ENCODE measurements at places on chromosomes 4 and X.

GRCh38 chrX:133789829-133790228, 195.6 kb downstream of the GPC3 start:
- no peak for DNase-seq

- DNase-seq, result no peak
Observed at GRCh38 chr4:54695788-54696187, 38.0 kb downstream of the KIT start.

DNA sequence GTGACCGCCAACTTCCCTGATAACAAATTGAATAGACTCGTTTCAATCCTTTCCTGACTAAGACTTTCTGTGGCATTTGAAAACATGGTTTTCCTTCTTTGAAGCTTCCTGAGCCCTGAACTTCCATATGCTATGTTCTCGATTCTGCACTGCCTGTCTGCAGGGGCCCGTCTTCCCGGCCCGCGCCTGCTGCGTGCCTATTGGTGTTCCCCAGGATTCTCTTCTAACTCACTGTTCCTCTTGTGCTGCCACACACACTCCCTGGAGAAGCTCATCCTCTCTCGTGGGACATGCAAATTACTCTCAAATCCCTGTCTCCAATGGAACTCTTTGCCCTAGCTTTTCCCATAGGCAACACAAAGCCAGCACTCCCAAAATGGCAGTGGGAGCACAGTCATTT, 262.9 kb upstream of the GATB start:
- DNase-seq, result no peak

DNA sequence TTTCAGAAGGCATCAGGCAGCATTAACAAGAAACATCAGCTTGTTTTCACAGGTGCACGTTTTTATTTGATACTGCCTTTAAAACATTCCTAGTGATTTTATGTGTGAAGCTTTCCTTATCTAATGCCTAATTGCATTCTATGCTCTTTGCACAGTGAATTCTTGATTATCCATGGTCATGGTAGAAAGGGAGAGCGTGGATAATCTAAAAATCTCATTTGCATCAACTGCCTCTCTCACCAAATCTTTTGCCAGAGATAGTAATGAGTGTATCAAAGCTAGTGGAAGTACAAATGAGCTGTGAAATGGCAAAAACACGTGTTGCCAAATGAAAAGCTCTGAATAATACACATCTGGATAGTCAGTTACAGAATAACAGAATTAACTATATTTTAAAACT, 170.5 kb downstream of the NAA11 start:
- DNase-seq, result no peak

GRCh38 chrX:23311731-23312130, 22.9 kb upstream of the PTCHD1 start:
- no peak for DNase-seq

DNA sequence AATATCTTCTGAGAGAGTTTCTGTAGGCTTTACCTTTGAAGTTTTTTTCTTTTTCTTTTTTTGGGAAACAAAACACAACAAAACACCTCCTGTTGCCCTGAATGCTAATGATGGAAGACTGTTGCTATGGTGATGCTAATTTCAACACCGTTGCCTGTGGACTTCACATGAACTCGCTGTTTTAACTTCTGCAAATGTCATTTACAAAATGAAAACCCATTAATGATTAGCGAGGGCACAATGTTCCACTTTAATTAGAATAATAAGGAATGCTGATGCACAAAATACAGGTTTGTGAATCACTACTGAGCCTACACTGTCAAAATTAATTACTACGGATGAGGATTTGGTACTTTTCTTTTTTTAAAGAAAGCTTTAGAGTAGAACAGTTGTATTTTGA, 227.1 kb upstream of the FTHL17 start:
- no peak for DNase-seq

DNA sequence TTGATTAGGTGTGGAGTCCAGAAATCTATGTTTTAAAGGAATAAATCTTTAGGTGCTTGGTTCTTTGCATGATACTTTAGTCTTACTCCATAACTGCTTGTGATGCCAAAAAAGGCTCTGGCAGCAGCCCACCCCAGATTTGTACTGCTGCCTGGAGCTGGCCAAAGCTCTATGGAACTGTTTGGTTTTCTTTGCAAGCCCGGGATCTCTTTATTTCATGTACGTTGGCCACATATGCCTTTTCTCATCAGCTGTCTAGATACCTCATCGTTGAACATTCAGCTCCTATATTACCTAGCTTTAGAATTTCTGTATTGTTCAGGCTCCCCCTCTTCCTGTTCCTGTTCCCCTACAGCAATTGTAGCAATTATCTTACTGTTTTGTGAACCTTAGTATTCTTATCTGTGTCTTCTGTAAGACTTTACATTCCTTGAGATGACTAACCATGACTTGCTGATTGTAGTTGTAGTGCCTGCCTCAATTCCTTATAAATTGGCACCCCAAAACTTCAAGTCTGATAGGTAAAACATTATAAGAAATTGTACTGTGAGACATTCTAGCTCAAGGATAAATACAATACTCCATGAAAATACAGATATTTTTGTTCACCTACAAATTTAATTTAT, 199.4 kb upstream of the GPRIN3 start:
- DNase-seq, result no peak

- DNase-seq, result no peak
Observed at GRCh38 chr4:135244056-135244455, 1042.5 kb upstream of the PABPC4L start.

DNA sequence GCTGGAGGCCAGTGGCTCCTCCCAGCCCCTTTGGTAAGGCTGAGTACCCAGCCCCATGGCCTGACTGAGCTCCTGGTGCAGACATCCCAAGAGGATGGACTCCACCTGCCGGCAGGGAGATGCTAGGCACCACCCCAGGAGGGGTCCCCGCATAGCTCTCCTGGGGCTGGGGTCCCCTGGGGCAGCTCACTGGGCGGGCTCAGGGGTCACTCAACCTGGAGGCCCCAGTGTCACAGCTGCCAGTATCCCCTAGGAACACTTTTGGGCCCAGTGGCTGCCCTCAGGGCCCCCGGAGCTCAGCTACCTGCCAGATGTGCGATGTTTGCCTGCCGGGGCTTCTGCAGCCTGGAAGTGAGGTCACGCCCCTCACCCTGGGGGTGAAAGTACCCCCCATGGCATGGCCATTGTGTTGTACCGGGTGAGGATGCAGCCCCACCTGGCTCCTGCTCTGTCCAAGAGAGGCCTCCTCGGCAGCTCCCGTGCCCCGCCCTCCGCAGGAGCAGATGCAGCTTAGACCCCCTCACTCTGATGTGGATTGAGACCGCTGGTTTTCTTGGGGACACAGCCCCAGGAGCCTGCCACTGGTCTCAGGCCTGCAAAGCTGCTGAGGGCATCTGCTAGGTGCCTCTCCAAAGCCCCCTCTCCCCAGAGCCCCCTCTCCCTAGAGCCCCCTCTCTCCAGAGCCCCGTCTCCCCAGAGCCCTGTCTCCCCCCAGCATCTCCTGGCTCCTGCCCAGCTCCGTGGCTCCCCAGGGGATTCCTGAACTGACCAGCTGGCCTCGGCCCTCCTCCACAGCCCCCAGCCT, 6.7 kb upstream of the HGFAC start:
- DNase-seq, result no peak

- no peak for DNase-seq
Observed at GRCh38 chr4:58669783-58670182, 1559.6 kb upstream of the IGFBP7 start.

Data from stimulated activated naive CD4-positive, alpha-beta T cell treated with Interleukin-2 at 50 U/mL for 16 hours (primary cell).